ENCODE measurements at places on chromosomes 11 and 22. TPM values are rescaled to one million over a fixed set of nuclear protein-coding genes. Genes with fewer than 3 reads are reported as not detected.

Gene TRIM48
- total RNA-seq: not detected

- no peaks in the 10 kb centered on the region for H3K27me3 ChIP-seq
- H3K27ac ChIP-seq: no peak overlapping the region
- H3K4me1 ChIP-seq: no peaks in the 10 kb centered on the region
- no peaks in the 10 kb centered on the region for H3K36me3 ChIP-seq
Observed at GRCh38 chr11:123264431-123264780, 69.4 kb upstream of the CLMP start.

GRCh38 chr11:115267238-115267781, 236.9 kb downstream of the CADM1 start:
- H3K4me1 ChIP-seq: peaks cover 2% of the 10 kb centered on the region
- H3K27ac ChIP-seq: no peak overlapping the region
- no peak for DNase-seq
- no peaks in the 10 kb centered on the region for H3K27me3 ChIP-seq

- H3K36me3 ChIP-seq: no peaks in the 10 kb centered on the region
- H3K4me3 ChIP-seq: no peak overlapping the region
- no peak overlapping the region for H3K27ac ChIP-seq
- no peak for DNase-seq
Observed at GRCh38 chr11:45279645-45280044, 6.5 kb downstream of the SYT13 start.

- peaks cover 43% of the 10 kb centered on the region for H3K36me3 ChIP-seq
- H3K4me3 ChIP-seq: no peak overlapping the region
- H3K4me1 ChIP-seq: no peaks in the 10 kb centered on the region
Observed at GRCh38 chr11:68441466-68442230, 18.9 kb upstream of the PPP6R3 start.

Gene OR6M1
- total RNA-seq: not detected

Gene EXPH5
- 25.2 TPM for total RNA-seq

DNA sequence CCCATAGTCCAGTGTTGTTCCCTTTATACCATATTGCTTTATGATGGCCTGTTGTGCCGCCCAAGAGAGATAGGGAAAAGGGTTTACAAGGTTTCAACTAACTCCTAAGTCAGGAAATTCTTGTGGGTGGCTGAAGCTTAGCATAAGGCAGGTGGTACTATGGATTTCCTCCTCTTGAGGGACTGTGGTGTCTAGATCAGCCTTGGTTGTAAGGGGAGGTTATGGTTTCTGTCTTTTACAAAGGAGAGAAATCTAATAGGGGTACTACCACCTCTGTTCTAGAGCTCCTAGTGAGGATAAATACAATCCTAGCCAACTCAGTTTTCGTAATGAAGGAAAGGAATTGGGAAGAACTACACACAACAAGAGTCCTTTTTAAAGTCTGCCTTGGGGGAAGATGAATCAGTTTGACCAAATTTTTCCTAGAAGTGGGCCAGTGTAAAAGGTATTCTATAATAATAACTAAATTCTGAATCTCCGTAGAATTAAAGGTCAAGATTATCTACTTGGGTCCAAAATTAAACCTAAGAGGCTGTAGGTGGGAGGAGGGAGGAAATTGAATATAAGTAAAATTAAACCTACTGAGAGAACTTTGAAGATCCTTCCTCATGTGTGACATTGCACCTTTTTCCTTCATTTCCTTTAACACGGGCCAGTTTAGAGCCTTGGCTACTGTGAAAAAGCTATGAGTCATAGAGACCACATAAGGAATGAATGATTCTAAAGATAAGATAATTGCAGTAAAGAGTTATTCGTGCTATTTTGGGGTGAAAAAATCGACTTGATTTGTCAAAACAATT, 17.2 kb downstream of the DLAT start:
- peaks cover 11% of the 10 kb centered on the region for H3K36me3 ChIP-seq
- H3K27me3 ChIP-seq: no peaks in the 10 kb centered on the region
- no peaks in the 10 kb centered on the region for H3K4me1 ChIP-seq
- no peak overlapping the region for H3K4me3 ChIP-seq

DNA sequence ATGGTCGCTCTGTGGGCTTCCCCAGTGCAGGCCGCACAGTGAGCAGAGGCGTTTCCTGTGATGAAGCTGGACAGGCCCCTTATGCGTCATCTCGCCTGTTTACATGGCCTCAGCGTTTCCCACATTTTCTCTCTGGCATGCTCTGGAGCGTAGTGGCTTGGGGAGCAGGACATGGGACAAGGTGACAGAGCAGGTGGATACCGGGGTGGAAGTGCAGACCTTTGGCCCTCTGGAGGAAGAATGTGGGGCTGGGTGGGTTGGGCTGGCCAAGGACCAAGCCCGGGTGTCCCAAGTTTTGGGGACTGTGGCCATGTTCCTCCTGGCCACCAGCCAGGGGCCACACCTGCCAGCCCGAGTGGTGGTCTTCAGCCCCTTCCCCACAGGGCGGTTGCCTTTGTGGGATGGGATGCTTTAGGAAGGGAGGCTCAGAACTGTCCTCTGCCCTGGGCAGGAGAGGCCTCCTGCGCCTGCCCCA, 446.6 kb downstream of the TBC1D22A start:
- peaks cover 5% of the 10 kb centered on the region for H3K4me1 ChIP-seq
- H3K4me3 ChIP-seq: no peak overlapping the region
- H3K27ac ChIP-seq: no peak overlapping the region
- DNase-seq: no peak

DNA sequence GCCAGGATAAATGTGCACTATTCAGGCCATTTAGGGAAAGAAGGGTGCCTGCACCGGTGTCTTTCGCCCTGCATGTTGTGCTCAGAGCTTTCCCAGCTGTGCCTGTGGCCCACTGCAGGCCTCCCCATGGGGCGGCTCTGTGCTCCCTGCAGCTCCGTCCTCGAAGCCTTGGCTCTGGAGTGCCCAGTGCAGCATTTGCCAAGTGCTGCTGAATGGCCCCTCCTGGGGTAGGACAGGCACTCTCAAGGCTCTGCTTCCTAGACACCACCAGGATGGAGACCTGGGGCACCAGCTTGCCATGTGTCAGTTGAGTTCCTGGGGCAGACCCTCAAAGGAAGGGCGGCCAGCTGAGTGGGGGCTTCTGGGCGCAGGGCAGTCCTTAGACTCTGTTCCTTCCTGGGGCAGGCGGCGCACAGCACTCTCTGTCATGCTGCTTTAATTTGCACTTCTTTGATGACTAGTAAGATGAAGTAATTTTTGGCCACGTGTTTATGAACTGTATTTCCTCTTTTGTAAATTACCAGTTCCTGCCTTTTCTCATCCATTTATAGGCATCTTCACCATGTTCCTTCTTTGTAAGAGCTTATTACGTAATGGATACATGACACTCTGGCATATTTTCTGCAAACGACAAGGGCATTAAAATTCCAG, 32.1 kb upstream of the GNB1L start:
- peak; percentile 20 for DNase-seq
- no peaks in the 10 kb centered on the region for H3K36me3 ChIP-seq
- peaks cover 5% of the 10 kb centered on the region for H3K4me1 ChIP-seq
- H3K4me3 ChIP-seq: no peak overlapping the region
- no peak overlapping the region for H3K27ac ChIP-seq

All from lung (tissue), 17 donors.